Type B pancreatic cell (in vitro differentiated cells): ENCODE measurements at places on chromosomes 12 and 14. TPM values are rescaled to one million over a fixed set of nuclear protein-coding genes. Genes with fewer than 3 reads are reported as not detected.
A peak's percentile ranks its signal among the peaks of the same experiment; 100 is the strongest.

Gene SLCO1A2
- total RNA-seq: 0.82 and 10.7 TPM in 2 replicates

Gene SAV1
- 16.9 and 25.6 TPM in 2 replicates for total RNA-seq

DNA sequence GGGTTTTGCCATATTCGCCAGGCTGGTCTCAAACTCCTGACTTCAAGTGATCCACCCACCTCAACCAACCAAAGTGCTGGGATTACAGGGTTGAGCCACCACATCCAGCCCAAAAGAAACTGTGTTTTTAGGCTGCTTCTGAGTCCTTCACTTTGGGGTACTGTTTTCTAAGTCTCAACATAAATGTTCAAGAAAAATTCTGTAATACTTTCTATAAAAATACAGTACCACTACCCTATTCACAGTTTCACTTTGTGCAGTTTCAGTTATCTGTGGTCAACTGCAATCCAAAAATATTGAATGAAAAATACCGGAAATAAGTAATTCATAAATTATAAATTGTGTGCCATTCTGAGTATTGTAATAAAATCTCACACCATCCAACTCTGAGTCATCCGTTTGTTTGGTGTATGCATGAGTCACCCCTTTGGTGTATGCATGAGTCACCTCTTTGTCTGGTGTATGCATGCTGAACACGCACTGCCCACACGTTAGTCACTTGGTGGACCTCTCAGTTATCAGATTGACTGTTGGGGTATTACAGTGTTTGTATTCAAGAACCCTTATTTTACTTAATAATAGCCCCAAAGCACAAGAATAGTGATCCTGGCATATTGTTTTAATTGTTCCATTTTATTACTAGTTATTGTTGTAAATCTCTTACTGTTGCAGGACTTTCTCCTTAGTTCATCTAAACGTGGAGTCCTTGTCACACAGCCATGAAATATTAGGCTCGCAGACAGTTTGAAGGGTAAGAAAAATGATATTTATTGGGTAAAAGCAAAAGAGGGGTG, 190.2 kb downstream of the FSCB start:
- DNase-seq: no peak

- DNase-seq: no peak
Observed at GRCh38 chr14:79011091-79011919, 841.1 kb downstream of the NRXN3 start.

Gene IL22
- total RNA-seq: not detected in 2 replicates

Gene FGF23
- total RNA-seq: 0.10 TPM in 1 of 2 replicates, not detected in the other

DNA sequence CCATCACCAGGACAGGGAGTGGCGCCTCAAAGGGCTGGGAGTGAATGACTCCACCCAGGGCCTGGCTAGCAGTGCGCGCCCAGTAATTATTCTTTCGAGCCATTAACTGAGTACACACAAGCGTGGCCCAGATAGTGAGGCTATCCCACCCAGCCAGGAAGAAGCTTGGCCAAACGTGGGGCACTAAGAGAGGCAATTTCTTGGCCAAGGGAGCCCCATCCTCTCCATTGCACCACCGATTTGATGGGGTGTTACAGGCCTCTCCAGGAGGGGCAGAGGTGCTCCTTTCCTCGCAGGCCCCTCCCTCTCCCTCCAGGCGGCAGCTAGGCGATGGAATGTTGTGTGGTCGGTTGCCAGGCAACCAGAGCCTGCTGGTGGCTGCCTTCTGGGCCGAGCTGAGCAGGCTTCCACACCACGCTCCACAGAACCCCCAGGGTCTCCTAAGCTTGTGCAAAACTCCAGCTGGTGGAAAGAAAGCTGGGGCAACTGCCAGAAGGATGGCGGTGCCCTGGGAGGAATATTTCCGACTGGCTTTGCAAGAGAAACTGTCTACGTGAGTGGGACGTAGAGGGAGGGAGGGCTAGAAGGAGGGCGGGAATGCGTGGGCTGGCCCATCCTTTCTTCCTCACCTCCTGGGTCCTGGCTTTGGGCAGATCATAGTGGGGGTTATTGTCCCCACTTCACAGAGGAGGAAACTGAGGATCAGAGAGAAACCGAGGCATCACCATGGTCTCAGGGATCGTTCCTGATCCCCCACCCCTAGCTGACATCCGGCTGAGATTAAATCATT, at the start of gene CFAP73:
CFAP73 (plus strand) TSS at position 364 of the 790 bp plus-strand sequence; CDS start at position 498, 134 bp downstream.
- peak; percentile 85 for DNase-seq

Gene KRT74
- 0.10 TPM in 1 of 2 replicates, not detected in the other for total RNA-seq

DNA sequence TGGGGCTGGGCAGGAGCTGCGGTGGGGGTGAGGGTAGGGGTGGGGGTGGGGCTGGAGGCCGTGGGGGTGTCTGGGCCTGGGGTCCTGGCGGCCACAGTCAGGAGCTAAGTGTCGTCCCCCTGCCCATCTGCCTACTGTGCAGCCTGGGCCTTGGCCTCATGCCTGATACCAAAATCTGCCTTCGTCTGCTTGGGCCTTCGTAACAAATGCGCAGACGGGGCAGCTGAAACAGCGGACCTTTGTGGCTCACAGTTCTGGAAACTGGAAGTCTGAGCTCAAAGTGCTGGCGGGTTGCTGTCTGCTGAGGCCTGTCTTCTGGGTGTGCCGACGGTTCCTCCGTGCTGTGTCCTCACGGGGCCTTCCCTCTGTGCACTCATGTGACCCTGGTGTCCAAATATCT, 61.7 kb downstream of the KIF26A start:
- DNase-seq: no peak

Gene OR9K2
- not detected in 2 replicates for total RNA-seq

Gene BEGAIN
- total RNA-seq: 1.9 and 3.0 TPM in 2 replicates

DNA sequence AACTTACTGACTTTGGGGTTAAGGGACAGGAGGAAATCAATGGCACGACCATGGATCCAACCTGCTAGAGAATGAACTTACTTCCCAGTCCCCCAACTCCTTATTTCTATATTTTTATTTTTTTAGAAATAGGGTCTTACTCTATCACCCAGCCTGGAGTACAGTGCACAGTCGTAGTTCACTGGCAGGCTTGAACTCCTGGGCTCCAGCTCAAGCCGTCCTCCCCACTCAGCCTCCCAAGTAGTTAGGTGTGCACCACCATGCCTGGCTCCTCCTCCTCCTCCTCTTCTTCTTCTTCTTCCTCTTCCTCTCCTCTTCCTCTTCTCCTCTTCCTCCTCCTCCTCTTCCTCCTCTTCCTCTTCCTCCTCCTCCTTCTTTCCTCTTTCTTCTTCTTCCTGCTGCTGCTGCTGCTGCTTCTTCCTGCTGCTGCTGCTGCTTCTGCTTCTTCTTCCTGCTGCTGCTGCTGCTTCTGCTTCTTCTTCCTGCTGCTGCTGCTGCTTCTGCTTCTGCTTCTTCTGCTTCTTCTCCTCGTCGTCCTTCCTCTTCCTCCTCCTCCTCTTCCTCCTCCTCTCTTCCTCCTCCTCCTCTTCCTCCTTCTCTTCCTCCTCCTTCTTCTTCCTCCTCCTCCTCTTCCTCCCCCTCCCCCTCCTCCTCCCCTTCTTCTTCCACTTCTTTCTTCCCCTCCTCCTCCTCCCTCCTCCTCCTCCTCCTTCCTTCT, 390.1 kb upstream of the RGS6 start:
- DNase-seq: no peak

Gene DHRS2
- 1.4 and 3.3 TPM in 2 replicates for total RNA-seq

DNA sequence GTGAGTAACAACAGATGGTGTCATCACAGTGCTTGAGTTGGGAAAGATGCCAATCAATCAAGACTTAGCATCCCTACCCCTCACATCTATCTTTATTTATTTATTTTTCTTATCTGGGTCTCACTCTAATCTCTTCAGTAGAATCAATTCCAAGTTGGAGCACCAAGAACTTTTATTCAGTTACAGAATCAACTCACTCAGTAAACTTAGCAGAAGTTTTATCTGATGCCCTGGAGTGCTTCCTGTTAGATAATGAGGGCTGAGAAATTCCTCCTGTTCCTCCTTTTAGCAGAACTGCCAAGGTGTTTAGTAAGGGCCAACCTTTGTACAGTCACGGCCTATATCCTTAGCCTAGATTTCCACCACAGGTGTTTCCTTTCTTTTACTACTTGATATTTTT, 11.3 kb upstream of the SLC5A8 start:
- no peak for DNase-seq

DNA sequence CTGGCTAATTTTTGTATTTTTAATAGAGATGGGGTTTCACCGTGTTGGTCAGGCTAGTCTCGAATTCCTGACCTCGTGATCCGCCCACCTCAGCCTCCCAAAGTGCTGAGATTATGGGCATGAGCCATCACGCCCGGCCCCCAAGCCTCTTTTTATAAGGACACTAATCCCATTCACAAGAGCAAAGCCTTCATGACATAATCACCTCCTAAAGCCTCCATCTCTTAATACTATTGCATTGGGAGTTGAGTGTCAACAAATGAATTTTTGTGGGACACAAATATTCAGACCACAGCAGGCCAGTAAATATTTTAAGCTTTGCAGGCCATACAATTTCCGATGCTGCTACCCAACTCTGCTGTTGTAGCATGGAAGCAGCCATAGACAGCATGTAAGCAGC, 10.9 kb downstream of the RNF212B start:
- DNase-seq: no peak

GRCh38 chr14:85978582-85979250, 448.8 kb downstream of the FLRT2 start:
- no peak for DNase-seq

- no peak for DNase-seq
Observed at GRCh38 chr14:23861666-23862065, 91.9 kb upstream of the DHRS4 start.

GRCh38 chr12:5921027-5921909, 23.8 kb downstream of the ANO2 start:
- no peak for DNase-seq

DNA sequence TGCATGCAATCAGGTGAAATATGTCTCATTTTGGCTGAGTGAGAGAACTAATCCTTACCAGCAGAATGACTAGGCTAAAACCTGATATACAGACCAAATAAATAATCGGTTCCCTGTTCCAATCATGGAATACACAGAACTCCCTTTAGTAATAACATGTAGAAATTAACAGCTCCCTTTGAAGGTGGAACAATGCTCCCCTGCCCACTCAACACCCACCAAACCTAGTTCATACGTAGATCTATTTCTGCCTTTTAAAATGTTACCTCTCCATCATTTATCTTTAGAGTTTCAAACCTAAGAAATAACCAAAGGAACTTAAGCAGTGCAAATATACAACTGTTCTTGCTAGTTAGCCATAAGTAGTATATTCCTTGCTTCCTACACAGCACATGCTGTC, 153.7 kb upstream of the ABCD2 start:
- DNase-seq: no peak

- DNase-seq: no peak
Observed at GRCh38 chr12:2535583-2536204, 259.1 kb upstream of the FKBP4 start.

Gene BRI3BP
- 18.1 and 19.0 TPM in 2 replicates for total RNA-seq

GRCh38 chr12:77689510-77690086, 141.1 kb upstream of the NAV3 start:
- no peak for DNase-seq

GRCh38 chr12:77594366-77594765, 236.3 kb upstream of the NAV3 start:
- no peak for DNase-seq

GRCh38 chr14:54299410-54300363, 97.1 kb upstream of the CDKN3 start:
- DNase-seq: no peak
